Myocyte (in vitro differentiated cells): ENCODE measurements at places on chromosomes 3 and 15.

DNA sequence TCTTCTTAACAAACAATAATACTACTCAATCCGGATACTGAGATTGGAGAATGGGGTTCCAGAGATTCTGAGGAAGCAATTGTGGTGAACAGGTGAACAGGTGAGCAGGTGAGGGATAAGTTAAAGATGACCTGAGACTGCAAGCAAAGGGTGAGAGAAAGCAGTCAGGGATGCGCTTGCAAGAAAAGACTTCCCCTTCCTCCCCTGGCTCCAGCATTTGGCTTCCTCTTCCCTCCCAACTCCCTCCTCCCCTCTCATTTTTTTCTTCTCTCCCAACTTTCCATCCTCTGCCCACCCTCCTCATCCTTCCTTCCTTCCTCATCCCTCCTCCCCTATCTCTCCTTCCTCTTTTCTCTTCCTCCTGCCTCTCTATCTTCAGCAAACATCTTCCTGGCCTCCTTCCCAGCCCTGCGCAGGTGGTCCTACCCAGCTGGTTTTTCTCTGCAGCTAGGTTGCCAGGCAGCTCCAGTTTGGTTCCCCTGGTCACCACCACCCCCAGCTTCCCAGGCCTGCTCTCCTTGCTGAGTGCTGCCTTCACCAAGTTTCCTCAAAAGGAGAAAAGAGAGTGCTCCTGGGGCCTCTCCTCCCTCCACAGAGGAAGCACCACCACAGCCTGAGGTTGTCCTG, 10.4 kb upstream of the VIPR1 start:
- no peak for DNase-seq

DNA sequence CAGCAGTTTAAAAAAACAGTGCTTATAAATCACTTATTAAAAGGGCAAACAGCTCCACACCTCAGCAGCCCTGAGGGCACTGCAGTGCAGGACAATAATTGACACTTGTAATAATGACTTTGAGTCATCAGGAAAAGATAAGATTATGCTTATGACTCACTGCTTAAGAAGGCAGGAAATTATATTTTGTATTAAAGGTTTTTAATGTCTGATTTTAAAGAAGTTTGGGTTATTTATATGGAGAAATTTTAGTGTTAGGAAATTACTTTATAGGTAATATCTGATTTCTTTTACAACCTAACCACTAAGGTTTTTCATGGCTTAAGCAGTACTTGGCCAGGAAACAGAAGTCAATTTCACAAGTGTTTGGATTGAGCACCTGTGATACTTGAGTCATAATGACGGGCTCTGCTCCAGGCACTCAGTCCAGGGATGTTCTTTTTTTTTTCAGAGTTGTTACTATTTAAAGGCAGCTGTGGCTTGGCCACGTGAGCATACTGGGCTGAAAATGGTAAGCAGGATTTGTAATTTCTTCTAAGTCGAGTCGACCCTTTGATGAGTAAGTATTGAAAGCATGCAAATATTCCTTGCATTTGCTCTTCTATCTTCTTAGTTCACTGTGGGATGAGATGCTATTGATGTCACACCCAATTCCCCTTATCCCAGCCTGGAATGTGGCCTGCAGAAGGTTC, 21.6 kb upstream of the SLC6A20 start:
- DNase-seq, result peak; percentile 92

DNA sequence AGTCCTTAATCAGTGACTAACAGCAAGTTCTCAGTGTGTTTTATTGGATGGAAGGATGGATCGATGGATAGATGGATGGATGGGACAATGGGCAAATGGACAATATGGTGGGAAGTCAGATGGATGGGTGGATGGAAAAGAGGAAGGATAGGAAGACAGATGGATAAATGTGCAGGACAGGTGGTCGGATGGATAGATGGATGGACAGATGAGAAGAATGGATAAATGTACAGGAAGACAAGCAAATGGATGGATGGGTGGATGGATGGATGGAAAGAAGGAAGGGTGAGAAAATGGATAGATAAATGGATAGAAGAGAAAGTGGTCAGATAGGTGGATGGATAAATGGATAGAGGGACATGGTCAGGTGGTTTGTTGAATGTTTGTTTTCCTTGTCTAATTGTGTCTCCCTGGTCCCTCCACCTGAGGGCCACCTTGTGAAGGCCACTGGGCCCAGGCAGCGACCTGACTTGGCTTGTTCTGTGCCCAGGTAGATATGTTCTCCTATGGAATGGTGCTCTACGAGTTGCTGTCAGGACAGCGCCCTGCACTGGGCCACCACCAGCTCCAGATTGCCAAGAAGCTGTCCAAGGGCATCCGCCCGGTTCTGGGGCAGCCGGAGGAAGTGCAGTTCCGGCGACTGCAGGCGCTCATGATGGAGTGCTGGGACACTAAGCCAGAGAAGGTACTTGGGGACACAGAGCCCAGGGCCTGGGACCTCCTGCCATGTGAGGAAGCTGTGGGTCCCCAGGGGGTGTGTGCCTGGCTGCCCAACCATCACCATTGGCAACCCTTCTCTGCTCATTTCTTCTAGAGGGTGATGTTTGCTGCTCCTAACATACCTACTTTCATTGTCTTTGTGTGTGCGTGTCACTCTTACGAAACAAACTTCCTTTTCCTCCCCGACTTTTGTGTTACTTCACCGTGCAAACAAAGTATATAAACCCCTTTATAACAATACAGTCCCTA, 137.5 kb downstream of the LRRK1 start:
- DNase-seq, result no peak

DNA sequence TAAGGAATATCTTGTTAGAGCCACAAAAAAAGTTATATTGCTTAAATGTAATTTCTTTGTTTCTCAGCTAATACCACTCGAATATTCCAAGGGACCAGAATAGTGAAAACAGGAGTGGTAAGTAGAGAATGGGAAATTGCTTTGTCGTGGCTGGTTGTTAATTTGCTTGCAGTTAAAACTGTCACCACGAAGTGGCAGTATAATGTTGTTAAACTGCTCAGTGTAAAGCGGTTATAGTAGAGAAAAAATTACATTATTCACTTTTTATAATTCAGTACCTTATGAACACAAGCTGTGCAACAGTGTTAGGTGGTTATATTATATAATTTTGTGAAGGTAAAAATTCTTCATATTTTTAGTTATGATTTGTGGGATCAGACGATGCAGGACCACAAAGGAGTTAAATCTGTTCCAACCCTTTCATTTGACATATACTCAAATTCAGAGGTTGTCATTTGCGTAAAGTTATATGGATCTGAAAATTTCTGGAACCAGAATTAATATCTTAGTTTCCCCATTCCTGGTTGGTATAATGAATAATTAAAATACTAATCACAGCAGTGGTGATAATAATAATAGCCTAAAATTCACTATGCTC, 171.8 kb downstream of the FEZF2 start:
- DNase-seq, result peak; percentile 54

GRCh38 chr3:38738630-38739395, 77.2 kb downstream of the SCN10A start:
- DNase-seq, result peak; percentile 36

DNA sequence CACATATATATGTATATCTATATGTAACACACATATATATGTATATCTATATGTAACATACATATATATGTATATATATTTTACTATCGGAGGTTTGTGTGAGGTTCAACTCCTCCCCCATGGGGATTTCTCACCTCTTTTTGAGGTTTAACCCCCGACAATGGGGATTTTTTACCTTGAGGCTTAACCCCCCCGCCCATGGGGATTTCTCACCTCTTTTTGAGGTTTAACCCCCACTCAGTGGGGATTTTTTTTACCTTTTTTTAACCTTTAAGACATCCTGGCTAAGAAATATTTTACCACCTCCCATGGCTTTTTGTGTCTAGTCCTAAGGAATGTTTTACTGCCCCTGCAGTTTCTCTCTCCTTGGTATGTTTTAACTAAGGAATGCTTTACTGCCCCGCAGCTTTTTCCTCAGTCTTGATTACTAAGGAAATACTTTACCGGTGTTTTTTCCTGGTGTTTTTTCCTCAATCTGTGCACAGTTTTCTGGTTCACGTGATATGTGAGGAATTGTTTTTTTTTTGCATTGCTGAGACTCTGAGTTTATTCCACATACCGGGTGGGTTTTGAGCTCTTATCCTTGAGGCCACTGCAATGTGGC, 185.2 kb downstream of the KLF13 start:
- no peak for DNase-seq

DNA sequence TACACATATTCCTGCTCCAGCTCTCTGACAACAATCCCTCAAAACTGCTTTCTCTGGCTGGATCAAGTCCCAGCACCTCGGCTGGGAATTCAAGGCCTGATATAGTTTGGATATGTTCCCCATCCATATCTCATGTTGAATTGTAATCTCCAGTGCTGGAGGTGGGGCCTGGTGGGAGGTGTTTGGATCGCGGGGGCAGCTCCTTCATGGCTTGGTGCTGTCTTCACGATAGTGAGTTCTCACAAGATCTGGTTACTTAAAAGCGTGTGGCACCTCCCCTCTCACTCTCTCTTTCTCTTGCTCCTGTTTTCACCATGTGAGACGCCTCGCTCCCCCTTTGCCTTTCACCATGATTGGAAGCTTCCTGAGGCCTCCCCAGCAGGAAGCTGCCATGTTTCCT, 47.4 kb upstream of the SYN2 start:
- no peak for DNase-seq

GRCh38 chr3:9195390-9195789, 54.1 kb downstream of the SRGAP3 start:
- no peak for DNase-seq

GRCh38 chr3:85801955-85802354, 843.2 kb downstream of the CADM2 start:
- DNase-seq, result no peak

- peak; percentile 75 for DNase-seq
Observed at GRCh38 chr3:163490119-163490518, 1588.2 kb downstream of the SI start.

GRCh38 chr3:72446218-72447058, 401.8 kb downstream of the SHQ1 start:
- DNase-seq, result peak; percentile 48

- DNase-seq, result peak; percentile 56
Observed at GRCh38 chr3:52022323-52023100, 26.8 kb upstream of the RPL29 start.

DNA sequence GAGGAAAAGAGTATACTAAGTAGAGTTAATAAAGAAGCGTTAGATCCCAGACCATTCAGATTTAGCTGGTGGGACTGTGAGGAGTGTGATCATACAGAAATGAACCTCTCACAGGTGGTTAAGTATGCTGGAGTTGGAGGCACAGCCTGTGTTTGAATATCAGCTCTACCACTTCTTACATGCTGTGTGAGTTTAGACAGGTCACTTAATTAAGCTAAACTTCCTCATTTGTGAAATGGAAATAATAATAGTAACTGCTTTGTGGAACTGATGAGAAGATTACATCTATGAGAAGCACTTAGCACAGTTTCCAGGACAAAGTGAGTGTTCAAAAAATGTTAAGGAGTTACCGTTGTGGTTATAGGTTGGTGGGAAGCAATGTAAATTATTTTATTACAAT, 8.4 kb downstream of the ACP3 start:
- DNase-seq, result no peak

GRCh38 chr3:143263852-143264513, 144.4 kb downstream of the CHST2 start:
- no peak for DNase-seq

DNA sequence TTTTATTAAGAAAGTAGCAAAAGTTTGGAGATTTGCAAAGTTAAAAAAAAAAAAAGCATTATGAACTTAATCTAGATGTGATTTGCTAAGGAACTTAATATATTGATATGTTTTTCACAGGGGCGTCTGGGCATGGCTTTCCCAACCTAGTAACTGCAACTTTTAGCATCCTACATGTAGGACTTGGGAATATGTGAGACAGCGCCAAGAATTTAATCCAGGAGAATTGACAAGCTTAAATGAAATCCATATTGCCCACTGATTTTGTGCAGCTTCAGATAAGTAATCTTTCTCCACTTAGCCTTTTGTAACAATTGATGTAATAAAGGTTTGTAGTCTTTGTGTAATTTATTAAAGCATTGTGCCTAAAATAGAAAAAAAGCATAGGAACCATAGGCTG, 982 bp upstream of the GABPB1 start:
- DNase-seq, result peak; percentile 12

GRCh38 chr15:51775967-51776816, 24.8 kb downstream of the TMOD2 start:
- DNase-seq, result peak; percentile 45

GRCh38 chr3:86744051-86744450, 246.9 kb downstream of the VGLL3 start:
- DNase-seq, result no peak

GRCh38 chr3:71128961-71129360, 454.6 kb downstream of the FOXP1 start:
- no peak for DNase-seq

GRCh38 chr3:112405845-112406244, 72.9 kb downstream of the CD200 start:
- no peak for DNase-seq

DNA sequence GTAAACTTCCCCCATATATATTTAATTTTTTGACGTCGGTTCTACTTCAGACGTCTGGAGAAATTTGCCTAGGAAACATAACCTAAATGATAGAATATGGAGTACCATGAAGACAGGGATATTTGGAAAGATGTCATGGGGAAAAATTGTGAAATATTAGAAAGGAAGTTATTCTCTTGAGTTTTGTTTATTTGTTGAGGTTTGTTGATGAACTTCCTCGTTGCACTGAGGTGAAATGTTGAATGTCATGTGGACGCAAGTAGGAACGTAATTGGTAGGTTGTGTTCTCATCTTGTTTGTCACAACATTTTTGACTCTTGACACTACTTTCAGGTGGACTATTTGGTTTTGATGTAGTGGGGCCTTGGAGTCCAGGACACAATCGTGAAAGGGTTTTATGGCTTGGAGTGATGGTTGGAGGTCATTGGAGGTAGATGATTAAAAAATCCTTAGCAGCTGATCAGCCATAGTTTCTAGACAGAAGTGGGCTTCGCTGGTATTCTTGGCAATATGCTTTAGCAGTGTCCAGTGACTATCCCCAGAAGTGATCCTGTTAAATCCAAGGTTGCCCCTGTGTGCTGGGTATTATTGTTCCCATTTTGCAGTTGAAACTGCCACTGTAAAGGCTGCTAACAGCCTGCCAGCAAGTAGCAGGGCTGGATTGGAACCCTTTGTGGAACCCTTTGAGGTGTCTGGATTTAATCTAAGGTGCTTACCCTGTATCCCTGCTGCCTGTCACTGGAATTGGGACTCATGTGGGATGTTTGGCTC, 1.5 kb downstream of the ABHD5 start:
- DNase-seq, result no peak

DNA sequence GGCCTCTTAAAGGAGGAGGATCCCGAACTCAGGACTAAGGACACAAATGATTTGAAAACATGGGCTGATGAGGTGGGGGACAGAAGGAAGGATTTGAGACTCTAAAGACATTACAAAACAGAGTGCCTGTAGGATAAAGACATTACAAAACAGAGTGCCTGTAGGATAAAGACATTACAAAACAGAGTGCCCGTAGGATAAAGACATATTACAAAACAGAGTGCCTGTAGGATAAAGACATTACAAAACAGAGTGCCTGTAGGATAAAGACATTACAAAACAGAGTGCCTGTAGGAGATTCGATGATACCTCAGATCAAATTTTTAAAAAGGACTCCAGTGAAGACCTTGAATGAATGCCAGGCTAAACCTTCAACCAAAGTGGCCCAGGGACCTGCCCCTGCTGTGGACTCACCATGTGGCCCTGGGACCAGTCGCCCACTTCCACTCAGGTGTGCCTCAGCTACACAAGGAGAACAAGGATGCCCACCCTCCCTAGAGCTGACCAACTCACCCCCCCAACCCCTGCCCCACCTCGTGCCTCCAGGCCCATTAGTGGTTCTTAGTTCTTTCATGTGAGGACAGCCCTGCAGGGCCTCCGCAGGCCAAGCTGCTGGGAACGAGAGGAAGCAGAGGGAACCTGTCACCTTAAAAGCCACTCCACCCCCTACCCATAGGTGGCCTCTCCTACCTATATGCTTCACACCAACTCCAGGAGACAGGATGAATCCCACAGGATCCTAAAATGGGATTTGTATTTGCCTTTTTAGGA, 59.8 kb downstream of the SH3BP5 start:
- no peak for DNase-seq
